PC-3 (cell line): ENCODE measurements at places on chromosomes 4 and X.
A peak's percentile ranks its signal among the peaks of the same experiment; 100 is the strongest.

- peak; percentile 44 for DNase-seq
Observed at GRCh38 chr4:122992057-122992456, 69.7 kb upstream of the NUDT6 start.

GRCh38 chrX:119537487-119537886 is 27.7 kb downstream of the STEEP1 start:
- no peak for DNase-seq

DNA sequence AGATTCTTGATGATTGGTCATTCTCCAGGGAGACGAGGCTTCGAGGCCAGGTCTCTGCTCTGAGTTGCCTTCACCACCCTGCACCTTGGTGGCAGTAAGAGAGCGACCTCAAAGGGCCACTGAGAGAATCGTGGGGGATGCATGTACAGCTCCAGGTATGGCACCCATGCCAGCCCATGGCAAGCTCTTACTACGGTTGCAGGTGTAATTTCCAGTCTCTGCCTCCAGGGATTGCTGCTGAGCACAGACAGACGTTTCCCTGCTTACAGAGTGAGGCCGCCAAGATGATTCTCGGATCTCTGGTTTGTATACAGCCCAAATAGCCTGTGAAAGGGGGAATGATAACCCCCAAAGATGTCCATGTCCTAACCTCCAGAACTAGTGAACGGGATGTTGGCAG is 16.3 kb upstream of the DRD5 start:
- peak; percentile 26 for DNase-seq

DNA sequence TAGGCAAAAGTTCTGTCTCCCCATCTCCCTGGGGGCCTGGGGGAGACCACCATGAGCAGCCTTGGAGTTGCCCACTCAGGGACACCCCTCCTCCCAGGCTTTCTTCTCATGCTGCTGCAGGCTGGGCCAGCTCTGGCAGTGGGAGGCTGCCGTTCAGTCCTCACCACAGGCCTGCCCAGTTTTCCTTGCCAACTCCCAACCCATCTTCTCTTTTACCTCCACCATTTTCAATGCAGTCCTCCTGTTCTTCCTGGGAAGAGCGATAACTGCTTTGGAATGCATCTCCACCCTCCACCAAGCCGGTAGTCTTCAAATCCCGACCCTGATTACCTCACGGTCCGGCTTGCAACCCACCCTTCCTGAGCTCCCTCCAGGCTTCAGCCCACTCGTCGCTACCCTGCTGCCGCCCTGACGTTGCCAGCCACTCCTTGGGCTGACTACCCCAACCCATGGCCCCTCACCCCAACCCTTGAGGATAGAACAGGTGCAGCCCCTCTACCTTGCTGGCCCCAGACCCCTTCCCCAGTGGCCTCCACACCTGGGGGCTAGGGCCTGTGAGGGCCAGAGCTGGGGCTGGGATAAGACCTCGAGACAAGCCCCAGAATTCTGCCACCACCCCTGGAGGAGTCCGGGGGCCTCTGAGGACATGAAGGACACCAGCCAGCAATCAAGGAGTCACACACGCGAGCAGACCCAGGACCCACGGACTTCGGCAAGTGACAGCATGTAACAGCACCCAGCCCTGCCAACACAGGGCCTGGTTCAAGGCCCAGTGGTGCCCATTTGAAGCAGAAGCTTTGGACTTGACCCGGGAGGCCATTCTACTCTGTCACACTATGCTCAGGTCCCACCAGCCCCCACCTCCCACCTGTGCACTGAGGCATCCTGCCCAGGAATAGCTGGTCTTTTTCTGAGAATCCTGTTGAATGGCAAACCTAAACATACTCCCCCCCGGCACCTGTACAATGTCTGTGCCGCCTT is 9.2 kb downstream of the WDR1 start:
- DNase-seq = peak; percentile 12

- DNase-seq = no peak
Observed at GRCh38 chr4:825063-825970, 612 bp downstream of the CPLX1 start.

GRCh38 chr4:183906739-183907651 is 1.9 kb downstream of the STOX2 start:
- no peak for DNase-seq

- DNase-seq = no peak
Observed at GRCh38 chr4:168380290-168380689, 61.7 kb upstream of the DDX60 start.

DNA sequence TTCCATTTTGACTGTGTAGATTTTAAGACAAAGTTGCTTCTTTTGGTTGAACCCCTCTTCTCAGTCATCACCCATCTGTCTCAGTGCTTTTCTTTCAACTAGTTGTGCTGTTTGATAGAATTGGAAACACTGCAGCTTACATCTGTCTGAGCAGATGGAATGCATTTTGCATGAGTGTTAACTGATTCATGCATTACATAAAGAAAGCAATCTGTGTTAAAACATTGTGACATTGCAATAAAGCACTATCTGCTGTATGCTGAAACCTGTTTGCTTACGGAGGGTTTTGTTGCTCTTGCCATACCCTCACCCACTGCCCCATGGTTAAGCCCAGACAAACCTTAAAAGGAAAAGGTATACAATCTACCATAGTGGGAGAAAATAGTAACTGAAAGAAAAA is 47.4 kb downstream of the NRK start:
- peak; percentile 2 for DNase-seq

DNA sequence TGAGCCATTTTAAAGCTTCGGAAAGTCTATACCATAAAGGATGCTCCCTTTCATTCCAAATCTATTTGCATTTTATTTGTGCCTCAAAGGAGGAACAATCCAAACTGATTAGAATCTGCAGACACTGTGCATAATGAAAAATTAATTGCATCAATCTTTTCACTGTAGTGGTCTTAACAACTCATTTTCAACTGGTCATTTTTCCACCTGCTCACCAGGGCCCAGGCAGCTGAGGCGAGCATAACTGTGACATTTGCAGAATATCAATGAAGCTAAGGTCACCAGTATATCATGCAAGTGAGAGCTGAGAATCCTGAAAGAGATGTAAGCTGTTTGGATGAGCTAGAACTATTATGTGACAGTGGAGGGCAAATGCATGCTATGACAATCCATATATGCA is 387.3 kb upstream of the TECRL start:
- DNase-seq = no peak

DNA sequence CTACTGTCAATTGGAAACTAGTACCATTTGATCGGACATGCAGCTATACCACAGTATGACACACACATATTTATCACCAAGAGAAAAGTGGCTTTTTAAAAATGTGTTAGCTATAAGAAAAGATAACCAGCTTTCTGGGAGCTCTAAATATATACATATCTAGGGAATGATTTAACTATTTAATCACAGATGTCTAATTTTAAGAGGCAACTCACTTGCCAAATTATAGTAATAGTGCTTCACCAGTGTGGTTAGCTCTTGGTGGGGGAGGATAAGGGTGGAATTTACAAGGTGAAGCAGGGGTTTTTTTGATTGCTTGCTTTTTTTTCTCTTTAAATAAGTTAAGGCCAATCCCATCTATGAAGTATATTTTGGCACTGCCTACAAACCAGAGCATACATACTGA is 547.7 kb upstream of the DIPK2B start:
- no peak for DNase-seq

DNA sequence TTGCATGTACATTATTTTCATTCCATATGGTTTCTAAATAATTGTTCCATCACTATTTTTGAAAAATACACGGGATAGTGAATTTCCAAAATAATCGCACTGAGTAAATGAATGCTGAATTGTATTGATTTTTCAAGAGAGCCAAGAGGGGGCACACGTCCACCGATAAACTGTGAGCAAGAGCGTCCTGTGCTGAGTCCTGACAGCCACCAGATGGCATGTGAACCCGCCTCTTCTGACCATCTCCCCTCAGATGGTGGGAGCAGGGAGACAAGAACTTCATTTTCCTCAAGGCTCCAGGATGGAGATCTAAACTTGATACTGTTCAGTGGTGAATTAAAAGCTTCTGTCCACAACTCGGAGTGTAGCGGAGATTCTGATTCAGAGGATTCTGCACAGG is 30.6 kb upstream of the IL9R start:
- DNase-seq = peak; percentile 59

GRCh38 chr4:154415313-154415712 is 76.3 kb downstream of the DCHS2 start:
- DNase-seq = no peak

DNA sequence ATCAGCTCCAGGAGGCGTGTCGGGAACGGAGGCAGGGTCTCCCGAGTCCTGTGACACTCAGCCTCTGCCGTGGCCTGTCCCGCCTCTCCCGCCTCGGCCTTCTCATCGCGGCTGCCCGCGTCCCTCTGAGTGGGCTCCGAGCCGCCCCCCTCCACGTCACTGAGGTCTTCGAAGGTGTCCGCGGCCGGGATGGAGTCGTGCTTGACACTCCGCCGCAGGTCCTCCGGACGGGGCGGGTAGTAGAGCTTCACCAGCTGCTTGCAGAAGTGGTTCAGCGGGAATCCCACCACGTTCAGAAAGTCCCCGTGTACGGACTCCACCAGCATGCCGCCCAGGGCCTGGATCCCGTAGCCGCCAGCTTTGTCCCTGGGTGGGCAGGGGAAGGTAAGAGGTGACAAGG is 25.0 kb downstream of the ASMTL start:
- no peak for DNase-seq

DNA sequence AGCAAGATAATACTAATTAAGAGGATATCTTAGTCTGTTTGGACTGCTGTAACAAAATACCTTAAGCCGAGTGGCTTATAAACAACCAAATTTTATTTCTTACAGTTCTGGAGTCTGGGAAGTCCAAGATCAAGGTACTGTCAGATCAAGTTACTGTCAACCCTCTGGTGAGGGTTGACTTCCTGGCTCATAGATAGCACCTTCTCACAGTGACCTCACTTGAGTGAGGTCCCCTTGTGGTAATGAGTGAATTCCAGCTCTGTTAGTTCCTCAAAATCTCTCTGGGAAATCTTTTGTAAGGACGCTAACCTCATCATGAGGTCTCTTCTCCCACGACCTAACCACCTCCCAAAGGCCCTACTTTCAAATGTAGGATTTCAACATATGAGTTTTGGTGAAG is 36.9 kb upstream of the ADGRA3 start:
- peak; percentile 2 for DNase-seq

GRCh38 chr4:37441231-37442061 is 196.9 kb downstream of the NWD2 start:
- DNase-seq = peak; percentile 78

- DNase-seq = peak; percentile 48
Observed at GRCh38 chrX:12978205-12979025, 3.5 kb downstream of the TMSB4X start.

DNA sequence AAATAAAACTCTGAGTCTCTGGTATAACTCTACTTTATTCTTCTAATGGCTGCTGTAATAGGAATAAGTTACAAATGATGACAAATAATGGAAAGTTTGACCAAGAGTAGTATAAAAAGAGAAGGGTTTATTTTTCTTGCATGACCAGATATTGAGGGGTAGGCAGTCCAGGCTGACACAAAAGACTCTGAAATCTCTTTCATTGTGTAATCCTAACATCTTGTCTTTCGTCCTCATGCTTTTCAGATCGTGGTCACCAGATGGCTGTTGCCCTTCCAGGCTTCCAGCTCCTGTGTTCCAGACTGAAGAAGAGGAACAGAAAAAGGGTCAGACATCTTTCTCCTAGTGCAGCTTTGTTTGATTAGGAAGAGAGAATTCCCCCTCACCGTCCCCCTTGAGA is 176.9 kb upstream of the GK2 start:
- no peak for DNase-seq

GRCh38 chr4:136457004-136457403 is 1075.3 kb downstream of the PCDH18 start:
- DNase-seq = no peak

DNA sequence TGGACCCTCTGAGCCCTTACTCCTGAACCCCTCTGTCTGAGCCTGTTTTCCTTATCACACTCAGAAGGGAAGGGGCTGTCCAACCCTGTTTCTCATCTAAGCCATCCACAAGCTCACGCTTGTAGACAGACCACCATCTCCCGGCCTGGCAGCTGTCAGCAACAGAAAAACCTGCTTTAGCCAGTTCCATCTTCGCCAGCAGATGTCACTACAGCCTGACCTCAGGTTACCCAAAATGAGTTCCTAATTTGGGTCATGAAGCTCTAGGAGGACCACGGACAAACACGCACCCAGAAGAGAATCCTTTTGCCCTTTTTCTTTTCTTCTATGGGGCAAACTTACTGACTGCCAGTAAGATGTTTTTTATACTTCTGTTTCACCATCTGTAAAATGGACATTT is 445.4 kb downstream of the BCOR start:
- peak; percentile 58 for DNase-seq

DNA sequence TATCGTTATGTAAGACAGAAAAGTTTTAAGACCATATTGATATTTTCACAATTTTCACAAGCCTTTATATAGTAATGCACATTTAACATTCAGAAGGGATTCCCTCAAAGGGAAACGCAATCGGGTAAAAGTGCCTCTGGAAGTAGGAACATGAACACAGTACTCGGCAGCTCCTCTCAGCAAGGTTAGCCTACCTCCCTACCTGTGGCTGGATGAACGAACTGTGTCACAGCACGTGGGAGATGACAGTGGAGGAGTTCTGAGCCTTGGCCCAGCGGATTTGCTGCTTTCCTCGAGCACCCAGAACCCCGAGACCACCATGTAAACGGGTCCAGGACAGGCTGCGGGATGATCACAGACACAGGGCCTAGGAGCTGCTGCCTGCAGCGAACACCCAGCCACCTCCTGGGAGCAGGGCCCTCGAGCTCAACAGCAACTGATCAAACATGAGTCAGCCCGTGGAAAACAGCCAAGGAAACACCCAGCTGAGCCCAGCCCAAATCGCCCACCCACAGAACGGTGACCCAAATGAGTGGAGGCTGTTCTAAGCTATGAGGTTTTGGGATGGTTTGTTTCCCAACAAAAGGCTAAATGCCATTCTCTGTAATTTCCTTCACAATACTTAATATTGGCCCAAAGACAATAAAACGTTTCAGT is 30.4 kb downstream of the FAT1 start:
- peak; percentile 90 for DNase-seq

GRCh38 chrX:97446298-97446882 is 562.7 kb downstream of the RPA4 start:
- DNase-seq = peak; percentile 38

DNA sequence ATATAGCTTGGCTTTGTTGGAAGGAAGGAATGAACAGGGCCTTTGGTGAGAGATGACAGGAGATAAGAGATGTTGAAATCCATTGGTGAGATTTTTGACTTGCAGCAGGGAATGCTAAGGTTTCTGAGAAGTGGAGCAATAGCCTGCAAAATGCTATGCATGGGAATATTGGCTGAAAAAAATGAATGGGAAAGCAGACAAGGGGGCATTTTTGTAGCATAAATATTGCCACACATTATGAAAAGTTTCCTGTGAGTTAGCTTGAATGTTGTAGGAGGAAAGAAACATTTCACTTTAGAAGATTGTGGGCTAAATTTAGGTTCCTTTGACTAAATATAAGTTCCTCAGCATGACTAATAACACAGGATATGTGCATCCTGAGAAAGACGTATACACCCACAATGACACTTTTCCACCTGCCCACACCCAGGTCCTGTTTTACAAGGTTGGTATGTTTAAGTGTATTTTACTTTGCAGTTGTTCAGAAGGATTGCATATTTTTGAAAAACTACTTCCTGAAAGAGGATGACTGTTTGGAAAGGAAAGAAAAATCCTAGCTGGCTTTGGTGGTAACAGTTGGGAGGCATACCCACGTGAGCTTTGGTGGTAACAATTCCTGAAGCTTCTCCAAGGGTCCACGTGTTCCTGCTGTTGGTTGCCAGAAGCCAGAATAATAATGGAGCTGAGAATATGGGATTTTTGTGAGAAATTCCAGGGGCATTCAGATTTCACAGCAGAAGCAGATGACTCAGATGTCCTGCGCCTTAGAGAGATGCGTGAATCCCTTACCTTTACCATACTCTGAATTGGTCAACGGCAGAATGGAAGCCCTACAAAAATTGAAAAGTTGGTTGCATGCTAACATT is 28.5 kb downstream of the PHEX start:
- peak; percentile 79 for DNase-seq
